Occipital lobe (tissue), 3 donors: ENCODE measurements at places on chromosomes 7 and 10.

GRCh38 chr7:101912716-101913110 is 95.3 kb downstream of the CUX1 start:
- DNase-seq, result no peak

GRCh38 chr10:61548364-61548763 is 95.2 kb upstream of the TMEM26 start:
- DNase-seq, result no peak

GRCh38 chr10:21170216-21170615 is 273.1 kb upstream of the NEBL start:
- no peak for DNase-seq

- no peak for DNase-seq
Measured at GRCh38 chr10:69497611-69498390, 46.5 kb downstream of the TSPAN15 start.

DNA sequence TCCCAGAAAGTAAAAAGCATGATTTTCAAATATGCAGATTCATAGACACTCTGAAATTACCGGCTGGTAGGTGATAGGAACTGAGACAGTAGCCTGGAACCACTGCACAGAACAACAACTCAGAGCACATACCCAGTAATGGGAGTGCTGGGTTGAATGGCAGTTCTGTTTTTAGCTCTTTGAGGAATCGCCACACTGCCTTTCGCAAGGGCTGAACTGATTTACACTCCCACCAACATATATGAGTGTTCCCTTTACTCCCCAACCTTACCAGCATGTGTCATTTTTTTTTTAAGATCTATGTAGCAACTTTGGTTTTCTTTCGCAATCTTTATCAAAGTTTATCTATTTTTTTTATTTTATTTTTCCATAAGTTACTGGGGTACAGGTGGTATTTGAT is 358.8 kb downstream of the CALN1 start:
- no peak for DNase-seq

DNA sequence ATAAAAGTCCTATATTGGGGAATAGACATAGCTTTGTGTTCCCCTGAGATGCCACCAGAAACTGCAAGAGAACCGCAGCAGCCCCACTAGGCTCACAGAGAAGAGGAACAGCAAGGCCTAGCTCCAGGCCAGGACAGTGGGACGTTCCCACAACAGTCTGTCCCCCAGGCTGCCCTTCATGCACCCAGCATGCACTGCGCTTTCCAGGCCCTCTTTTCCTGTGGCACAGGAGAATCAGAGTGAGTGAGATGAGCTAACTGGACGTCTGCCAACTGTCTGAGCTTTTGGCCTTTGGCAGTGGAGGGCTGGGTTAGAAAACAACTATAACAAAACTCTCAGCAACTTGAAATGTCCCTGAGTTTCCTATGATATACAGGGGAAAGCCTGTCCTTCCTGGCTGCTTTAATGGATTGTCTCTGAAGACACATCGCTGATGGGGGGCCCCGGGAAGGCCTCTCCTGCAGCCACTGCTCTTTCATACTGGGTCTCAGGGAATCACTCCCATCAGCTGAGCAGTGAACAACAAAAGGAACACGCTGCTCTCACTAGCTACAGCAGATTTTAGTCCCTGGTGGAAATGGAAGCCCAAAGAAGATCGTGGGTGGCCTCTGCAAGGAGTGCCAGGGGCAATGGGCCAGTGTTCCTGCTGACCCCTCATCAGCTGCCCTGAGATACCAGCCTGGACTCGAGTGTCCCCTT is 53.5 kb downstream of the PODXL start:
- no peak for DNase-seq

- no peak for DNase-seq
Measured at GRCh38 chr7:129664029-129665012, 52.8 kb downstream of the NRF1 start.

- no peak for DNase-seq
Measured at GRCh38 chr7:18536486-18536885, 40.9 kb downstream of the HDAC9 start.

DNA sequence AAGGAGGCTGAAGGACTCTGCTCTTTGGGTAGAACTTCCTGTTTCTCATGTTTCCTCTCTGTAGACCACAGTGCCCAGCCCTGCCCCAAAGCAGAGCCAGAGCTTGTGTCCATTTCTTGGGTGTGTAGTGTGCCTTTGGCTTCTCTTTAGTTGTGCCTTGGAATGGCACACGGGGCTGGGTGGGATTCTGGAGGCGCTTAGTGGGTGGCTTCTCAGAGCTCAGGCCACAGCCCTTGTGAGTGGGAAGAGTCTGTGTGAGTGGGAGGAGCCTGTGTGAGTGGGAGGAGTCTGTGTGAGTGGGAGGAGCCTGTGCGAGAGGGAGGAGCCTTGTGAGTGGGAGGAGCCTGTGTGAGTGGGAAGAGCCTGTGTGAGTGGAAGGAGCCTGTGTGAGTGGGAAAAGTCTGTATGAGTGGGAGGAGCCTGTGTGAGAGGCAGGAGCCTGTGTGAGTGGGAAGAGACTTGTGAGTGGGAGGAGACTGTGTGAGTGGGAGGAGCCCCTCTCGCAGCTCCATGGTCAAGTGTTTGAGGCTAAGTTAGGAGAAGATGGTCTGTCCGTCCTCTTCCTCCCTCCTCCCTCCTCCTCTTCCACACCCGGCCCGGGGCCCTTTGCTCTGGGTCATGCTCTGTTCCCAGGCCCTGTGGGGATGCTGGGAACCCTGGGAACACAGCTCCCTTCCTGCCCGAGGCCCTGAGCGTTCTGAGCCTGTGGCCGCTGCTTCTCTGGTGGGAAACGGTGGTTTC is 153.0 kb downstream of the GRK5 start:
- no peak for DNase-seq

GRCh38 chr10:104347295-104348045 is 6.2 kb upstream of the CFAP58 start:
- no peak for DNase-seq

GRCh38 chr10:84298057-84298456 is 30.3 kb upstream of the CCSER2 start:
- no peak for DNase-seq

DNA sequence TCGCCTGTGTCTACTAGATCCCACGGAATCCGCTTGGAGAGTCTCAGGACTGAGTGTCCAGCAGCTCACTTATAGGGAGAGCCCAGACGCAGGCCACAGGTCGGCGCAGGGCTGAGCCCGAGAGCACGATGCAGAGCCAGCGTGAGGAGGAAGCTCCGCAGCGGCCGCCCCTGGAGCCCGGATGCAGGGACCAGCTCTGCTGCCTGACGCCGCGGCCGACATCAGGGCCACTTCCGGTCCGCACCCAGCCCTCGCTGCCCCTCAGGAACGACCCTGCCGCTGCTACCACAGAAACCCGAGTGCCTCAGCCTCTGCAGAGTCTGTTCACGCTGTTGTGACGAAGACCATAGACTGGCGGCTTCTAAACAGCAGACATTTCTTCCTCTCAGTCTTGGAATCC is 275.8 kb upstream of the PPP2R2D start:
- DNase-seq, result no peak

GRCh38 chr10:123942114-123942861 is 50.7 kb upstream of the CPXM2 start:
- DNase-seq, result no peak

DNA sequence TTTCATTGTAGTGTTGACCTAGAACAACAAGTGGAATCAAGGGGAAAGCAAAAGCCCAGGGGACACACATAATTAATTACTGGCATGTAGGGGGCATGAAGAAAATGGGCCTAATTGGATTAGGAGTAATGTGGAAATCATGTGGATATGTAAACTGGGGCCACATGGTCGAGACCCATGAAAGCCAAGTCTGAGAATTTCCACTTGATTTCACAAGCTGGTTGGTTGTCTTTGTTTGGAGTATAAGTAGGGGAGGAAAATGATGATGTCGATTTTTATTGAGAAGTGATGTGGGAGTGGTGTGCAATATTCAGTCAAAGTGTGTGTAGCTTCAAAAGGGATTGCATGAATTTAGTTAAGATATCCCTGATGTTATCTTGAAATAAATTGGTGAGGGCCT is 131.8 kb downstream of the LRRC4 start:
- no peak for DNase-seq

DNA sequence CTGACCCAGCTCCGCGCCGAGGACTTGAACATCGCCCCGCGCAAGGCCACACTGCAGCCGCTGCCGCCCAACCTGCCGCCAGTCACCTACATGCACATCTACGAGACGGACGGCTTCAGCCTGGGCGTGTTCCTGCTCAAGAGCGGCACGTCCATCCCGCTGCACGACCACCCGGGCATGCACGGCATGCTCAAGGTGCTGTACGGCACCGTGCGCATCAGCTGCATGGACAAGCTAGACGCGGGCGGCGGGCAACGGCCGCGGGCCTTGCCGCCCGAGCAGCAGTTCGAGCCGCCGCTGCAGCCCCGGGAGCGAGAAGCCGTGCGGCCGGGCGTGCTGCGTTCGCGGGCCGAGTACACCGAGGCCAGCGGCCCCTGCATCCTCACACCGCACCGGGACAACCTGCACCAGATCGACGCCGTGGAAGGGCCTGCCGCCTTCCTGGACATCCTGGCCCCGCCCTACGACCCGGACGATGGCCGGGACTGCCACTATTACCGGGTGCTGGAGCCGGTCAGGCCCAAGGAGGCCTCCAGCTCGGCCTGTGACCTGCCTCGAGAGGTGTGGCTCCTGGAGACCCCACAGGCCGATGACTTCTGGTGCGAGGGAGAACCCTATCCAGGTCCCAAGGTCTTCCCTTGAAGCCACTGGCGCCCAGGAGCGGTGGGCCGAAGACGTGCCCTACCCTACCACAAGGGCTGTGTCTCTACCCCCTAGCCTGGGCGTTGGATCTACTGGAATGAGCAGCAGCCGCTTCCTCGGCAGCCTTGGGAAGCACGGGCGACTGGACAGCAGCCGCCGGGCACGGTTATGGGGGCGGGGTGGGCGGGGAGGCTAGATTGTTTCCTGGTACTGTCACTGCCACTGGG is 945 bp downstream of the ADO start:
- DNase-seq, result no peak

DNA sequence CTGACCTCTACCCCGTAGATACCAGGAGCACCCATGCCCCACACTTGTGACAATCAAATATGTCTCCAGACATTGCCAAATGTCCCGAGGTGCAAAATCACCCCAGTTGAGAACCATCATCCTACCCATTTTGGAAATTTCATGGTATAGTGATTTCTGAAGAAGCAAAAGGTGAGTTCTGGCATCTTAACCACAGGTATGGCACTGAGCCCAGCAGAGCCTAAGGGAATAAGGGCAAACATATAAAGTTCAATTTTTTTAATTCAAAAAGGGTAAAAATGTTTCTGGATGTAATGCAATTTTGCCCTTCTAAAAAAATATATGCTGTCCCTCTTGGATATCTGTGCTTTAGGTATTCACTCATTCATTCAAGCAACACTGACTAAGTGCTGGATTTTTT is 30.5 kb upstream of the CPXM2 start:
- DNase-seq, result no peak

DNA sequence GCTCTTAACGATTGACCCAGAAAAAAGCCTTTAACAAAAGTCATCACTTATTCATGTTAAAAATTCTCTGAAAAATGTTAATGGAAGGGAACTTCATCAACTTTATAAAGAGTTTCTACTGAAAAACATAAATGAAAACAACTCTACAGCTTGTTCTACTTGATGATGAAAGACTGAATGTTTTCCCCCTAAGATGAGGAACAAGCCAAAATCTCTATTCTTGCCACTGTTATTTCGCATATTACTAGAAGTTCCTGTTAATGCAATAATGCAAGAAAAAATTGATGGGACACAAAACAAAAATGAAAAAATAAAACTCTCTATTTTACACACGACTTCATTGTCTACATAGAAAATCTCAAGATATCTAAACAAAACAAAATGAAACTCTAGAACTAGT is 249.8 kb upstream of the AKR1E2 start:
- no peak for DNase-seq

DNA sequence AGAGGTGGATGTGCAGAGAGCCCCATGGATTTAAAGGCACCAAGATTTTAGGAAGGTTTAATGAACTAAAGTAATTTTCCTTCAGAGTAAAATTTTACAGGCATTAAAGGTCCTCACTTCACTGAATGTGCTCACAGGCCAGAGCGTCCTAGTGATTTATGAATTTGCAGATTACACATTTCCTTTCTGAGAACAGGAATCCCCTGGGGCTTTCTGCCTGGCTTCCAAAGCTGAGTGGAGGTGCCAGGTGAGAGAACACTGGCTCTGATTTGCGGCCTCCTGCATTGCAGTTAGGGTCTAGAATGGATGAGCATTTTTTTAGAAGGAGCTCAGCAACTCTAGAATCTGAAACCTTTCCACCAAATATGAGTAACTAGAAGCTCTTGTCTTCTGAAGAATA is 194.3 kb downstream of the SORCS3 start:
- no peak for DNase-seq

- DNase-seq, result no peak
Measured at GRCh38 chr7:129375141-129375938, 58.9 kb upstream of the STRIP2 start.

DNA sequence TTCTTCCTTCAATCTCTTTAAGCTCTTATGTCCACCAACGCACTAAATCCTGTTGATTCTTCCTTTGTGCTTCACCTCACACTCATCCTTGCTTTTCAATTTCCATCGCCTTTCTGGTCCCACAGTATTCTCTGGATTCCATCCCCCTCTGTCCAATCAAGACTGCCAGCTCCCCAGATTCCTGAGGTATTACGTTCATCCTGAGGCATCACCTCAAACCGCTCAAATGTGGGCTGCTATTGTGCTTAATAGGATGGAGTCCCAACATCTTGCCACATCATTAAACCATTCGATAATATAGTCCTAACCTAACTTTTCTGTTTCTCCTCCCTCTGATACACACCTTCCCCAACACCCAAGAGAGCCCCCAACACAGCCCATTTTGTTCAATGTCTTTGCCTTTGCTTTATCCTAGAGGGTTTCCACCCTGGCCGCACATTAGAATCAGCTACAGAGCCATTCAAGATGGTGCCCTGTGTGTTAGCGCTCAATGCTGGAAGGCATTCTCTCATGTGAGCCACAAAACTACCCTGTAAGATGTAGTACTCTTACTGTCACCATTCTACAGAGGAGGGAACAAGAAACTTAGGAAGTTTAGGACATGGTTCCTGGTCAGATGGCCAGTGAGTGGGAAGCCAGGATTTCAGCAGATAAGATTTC is 79.5 kb upstream of the LEP start:
- DNase-seq, result no peak

DNA sequence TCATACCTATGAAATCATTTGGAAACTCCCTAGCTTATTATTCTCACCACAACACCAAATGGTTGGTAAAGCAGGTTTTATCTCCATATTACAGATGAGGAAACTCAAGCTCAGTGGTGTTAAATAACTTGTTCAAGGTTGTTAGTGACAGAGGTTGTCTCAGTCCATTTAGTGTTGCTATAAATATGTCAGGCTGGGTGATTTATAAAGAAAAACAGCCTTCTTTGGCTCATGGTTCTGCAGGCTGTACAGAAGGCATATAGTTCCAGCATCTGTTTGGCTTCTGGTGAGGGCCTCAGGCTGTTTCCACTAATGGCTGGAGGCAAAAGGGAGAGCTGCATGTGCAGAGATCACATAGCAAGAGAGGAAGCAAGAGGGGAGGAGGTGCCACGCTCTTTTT is 96.6 kb downstream of the ZNF438 start:
- no peak for DNase-seq

- no peak for DNase-seq
Measured at GRCh38 chr7:118104812-118105441, 79.0 kb upstream of the LSM8 start.

GRCh38 chr7:1741751-1742554 is 71.9 kb downstream of the ELFN1 start:
- no peak for DNase-seq
